Smooth muscle cell of the pulmonary artery (primary cell): ENCODE measurements at places on chromosomes 4 and X. TPM values are rescaled to one million over a fixed set of nuclear protein-coding genes. Genes with fewer than 3 reads are reported as not detected.

The SOX3 gene
- not detected in 2 replicates for total RNA-seq

The SOD3 gene
- 61.3 and 143 TPM in 2 replicates for total RNA-seq

The TMEM150C gene
- total RNA-seq, result 0.33 and 0.53 TPM in 2 replicates

The XAGE2 gene
- total RNA-seq, result not detected in 2 replicates

The TMEM128 gene
- 20.4 and 24.3 TPM in 2 replicates for total RNA-seq
